ENCODE measurements at places on chromosomes 13 and 19. TPM values are rescaled to one million over a fixed set of nuclear protein-coding genes. Genes with fewer than 3 reads are reported as not detected.
A peak's percentile ranks its signal among the peaks of the same experiment; 100 is the strongest.

DNA sequence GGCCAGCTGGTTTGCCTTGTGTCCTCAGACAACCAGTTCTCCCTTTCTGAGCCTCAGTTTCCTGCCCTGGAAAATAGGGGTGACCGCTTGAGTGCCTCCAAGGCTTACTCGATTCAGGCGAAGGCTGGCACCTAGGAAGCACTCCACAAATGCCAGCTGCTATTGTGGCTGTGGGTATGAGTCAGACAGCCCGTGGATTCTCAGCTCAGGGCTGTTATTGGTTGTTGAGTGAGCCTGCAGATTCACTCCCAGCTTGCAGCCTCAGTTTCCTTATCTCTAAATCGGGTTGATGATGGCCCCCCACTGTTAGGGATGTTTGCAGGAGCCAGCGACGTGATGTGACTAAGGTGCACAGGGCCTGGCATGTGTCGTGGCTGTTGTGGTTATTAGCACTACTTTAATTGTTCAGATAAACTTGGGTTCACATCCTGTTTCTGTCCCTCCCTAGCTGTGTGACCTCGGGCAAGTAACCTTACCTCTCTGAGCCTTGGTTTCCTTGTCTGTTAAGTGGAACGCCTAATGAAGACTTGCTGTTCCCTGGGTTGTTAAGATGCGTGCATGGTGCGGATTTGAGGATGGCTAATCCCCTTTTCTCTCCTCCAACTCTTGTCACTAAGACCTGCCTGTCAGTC is 2.4 kb downstream of the MARK4 start:
- peak; percentile 34 for DNase-seq

GRCh38 chr19:37966662-37967231 is 59.7 kb downstream of the SIPA1L3 start:
- no peak for DNase-seq

Gene FAM124A
- 0.07 TPM for total RNA-seq

Gene RGL3
- total RNA-seq, result not detected

Gene KASH5
- total RNA-seq, result 0.95 TPM

Gene TPGS1
- 9.3 TPM for total RNA-seq

GRCh38 chr19:41437944-41438574 is 1.7 kb downstream of the DMAC2 start:
- DNase-seq, result no peak

DNA sequence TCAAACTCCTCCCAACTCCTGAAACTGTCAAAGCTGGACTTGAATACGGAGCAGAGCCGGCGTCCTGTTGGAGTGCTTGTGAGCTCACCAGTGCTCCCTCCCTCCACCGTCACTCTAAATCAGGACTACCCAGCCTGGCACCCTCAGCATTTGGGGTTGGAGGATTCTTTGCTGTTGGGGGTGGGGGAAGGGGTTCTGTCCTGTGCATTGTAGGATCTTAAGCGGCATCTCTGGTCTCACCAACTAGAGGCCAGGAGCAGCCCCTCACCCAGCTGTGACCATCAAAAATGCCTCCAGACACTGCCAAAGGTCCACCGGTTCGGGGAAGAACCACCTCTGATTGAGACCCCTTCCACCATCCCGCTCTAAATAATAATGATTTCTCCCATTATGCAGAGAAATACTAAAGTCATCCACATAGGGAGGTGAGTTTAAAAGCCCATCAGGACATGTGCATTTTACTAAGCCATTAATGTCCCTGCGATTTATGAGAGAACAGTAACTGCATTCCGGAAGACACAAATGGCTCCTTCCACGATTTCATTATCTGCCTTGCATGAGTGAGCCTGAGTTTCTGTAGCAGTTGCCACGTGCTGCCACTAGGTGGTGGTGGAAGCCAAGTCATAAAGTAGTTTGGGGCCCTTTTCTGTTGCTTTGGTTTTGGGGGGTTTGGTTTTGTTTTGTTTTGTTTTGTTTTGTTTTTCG is 16.1 kb upstream of the USP29 start:
- DNase-seq, result peak; percentile 79

Gene RXFP2
- not detected for total RNA-seq

Gene RPS15
- 1,879 TPM for total RNA-seq

Gene MAMSTR
- total RNA-seq, result 0.56 TPM

Gene CPB2
- total RNA-seq, result not detected

- peak; percentile 72 for DNase-seq
These were observed at the start of gene SSBP4 for GRCh38 chr19:18419195-18419698. SSBP4 (plus strand) TSS chr19:18419398; CDS start chr19:18419649, 251 bp downstream.

Gene BEST2
- total RNA-seq, result not detected

GRCh38 chr19:29277102-29277501 is 64.2 kb upstream of the UQCRFS1 start:
- peak; percentile 85 for DNase-seq

GRCh38 chr13:97422118-97423054 is 11.6 kb upstream of the RAP2A start:
- no peak for DNase-seq

- no peak for DNase-seq
These were observed 415.8 kb upstream of the KLF12 start for GRCh38 chr13:74550039-74550438.

GRCh38 chr13:80040981-80041317 is 300.0 kb downstream of the SPRY2 start:
- no peak for DNase-seq

Gene OR7E24
- total RNA-seq, result not detected

Gene SPRED3
- 1.5 TPM for total RNA-seq

DNA sequence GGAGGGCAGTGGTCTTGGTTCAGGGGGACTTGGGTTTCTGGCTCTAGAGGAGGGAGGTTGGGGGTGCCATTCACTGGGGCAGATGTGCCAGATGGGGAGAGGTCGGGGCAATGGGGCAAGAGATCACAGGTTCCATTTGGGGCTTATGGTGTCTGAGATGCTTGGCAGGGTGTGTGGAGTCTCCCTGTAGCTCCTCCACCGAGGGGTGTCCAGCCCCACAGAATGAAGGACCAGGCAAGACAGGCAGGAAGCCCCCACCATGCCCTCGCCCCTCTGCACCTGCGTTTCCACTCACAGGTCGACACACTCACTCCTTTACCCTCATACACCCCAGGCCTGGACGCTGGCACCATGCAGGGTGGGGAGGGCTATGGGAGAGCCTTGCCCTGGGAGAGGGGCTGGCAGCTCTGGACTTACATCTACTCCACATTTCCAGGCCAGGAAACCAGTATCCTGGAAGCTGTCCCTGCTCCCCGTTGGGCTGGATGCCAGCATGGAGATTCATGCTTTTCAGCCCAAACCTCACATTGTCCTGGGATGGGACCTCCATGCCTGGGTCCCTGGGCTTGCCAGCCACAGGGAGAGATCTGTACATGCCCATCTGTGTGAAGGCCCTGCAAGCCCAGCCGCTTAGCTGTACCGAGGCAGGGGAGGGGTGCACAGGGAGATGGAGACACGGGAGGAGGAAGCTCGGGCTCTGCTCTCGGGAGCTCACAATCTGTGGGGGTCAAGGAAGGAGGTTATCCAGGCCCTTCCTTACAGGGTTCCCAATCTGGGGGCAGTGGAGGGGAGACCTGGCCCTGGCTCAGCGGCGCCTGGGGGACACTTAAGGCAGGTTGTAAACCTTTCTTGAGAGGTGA is 77.1 kb downstream of the CHST8 start:
- DNase-seq, result no peak

GRCh38 chr13:74372511-74372910 is 238.3 kb upstream of the KLF12 start:
- no peak for DNase-seq

- DNase-seq, result no peak
These were observed 15.5 kb downstream of the ZNF443 start for GRCh38 chr19:12425236-12425887.

Gene SSC5D
- total RNA-seq, result 0.67 TPM

Gene KLK11
- not detected for total RNA-seq

GRCh38 chr13:22128441-22129408 is 457.9 kb downstream of the FGF9 start:
- no peak for DNase-seq

- DNase-seq, result no peak
These were observed 5.2 kb downstream of the FAAP24 start for GRCh38 chr19:32977280-32977679.

Gene ICAM4
- total RNA-seq, result 0.54 TPM

Gene MED4
- total RNA-seq, result 53.6 TPM

- DNase-seq, result peak; percentile 95
These were observed 6.2 kb downstream of the CARD8 start for GRCh38 chr19:48249502-48250014.

- DNase-seq, result peak; percentile 25
These were observed 19.5 kb downstream of the COMP start for GRCh38 chr19:18771328-18772242.

DNA sequence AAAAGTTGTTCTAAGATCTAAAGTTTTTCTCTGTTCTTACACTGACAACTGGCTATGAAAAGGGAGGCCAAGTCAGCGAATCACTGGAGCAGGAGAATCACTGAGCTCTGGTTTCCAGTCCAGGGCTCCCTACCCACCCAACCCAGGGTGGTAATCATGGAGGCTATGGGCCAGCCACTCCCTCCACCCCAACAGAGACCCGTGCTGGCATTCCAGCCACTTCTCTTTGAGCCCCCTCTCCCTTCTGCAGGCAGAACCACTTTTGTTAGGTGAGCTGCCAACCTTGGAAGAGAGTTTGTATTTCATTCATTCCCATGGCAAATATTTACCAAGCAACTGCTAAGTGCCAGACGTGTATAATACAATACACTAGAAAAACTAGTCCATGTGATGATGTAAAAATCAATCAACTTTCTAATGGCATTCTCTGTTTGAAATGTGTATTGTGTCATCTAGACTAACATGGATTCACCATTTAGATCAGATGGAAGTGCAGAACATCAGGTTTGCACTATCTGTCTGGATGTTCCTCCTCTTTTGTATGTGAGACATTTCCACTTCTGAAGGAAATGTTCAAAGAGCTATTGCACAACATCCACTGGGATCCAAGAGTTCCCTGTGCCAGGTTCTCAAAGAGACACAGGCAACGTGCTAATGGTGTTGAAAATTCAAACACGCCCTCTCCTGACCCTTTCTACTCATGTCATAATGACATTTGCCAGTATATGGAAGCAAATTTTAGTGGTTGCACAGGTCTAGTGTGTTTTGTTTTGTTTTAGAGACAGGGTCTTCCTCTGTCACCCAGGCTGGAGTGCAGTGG is 5.3 kb downstream of the MLNR start:
- DNase-seq, result no peak

- no peak for DNase-seq
These were observed 205.3 kb downstream of the MZT1 start for GRCh38 chr13:72521940-72522661.

DNA sequence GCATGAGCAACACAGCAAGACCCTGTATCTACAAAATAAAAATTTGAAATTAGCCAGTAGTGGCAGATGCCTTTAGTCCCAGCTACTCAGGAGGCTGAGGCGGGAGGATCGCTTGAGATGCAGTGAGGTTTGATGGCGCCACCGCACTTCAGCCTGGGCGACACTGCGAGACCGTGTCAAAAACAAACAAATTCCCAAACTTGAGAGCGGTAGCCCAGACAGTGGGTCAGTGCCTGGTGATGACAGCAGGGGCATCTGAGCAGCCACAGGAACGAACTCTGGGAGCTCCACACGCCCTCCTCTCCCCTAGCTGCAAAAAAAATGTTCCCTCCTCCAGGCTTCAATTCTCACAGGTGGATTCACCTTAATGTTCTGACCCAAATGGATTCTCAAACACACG is 14.1 kb downstream of the ZNF490 start:
- no peak for DNase-seq

Gene PDX1
- total RNA-seq, result not detected

GRCh38 chr13:97225533-97225932 is 3.4 kb downstream of the MBNL2 start:
- peak; percentile 17 for DNase-seq

Gene SCGB2B2
- 0.25 TPM for total RNA-seq

Data from activated CD8-positive, alpha-beta T cell treated with anti-CD3 and anti-CD28 coated beads for 36 hours (primary cell).